HFF-Myc (cell line): ENCODE measurements at places on chromosomes 7 and 10.

- DNase-seq = no peak
Observed at GRCh38 chr10:108736111-108736510, 1187.2 kb downstream of the XPNPEP1 start.

- no peak for DNase-seq
Observed at GRCh38 chr7:100157334-100158228, 942 bp downstream of the TRAPPC14 start.

- DNase-seq = no peak
Observed at GRCh38 chr7:138538518-138538917, 78.5 kb downstream of the TRIM24 start.

GRCh38 chr7:158280448-158281144 lies 307.0 kb downstream of the PTPRN2 start:
- DNase-seq = no peak

- DNase-seq = no peak
Observed at GRCh38 chr10:30674796-30675195, 45.2 kb upstream of the LYZL2 start.

GRCh38 chr10:103569896-103570295 lies 76.4 kb downstream of the NEURL1 start:
- no peak for DNase-seq

DNA sequence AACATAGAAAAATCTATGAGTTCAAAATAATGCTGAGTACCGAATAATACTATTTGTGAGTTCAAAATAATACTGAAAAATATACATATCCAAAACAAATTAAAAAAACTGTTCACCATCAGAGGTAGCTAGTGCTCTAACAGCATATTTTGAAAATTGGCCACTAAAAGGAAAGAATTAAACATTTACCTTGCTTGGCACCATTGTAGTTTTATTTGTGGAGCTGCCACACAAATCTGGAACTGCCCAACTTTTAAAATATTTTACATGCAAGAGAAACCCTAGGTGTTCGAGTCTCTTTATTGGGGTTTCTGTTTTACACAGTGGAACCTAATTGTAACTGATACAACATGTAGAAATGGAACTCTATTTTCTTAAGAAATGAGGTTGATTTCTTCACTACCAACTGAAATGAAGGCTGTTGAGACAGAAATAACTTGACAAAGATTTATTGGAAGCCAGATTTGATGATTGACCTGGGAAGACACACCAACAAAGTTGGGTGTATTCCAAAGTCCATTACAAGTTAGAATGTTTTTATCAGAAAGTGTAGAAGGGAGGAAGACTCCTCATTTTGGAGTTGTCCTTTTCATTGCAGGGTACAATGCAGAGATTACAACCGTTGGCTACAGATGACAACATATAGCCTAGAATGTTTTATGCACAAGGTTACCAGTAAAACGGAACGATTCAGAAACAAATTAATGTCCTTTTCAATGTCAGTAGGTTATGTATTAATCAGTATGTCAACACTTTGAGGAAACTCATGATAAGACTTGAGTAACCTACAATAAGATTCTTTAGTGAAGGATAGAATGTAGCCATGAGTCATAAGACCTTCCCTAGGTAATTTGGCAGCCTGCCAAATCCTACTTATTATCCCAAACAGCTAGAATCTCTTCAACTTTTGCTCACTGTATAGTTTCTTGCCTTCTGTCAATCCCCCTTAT lies 73.8 kb upstream of the PAPSS2 start:
- DNase-seq = no peak

DNA sequence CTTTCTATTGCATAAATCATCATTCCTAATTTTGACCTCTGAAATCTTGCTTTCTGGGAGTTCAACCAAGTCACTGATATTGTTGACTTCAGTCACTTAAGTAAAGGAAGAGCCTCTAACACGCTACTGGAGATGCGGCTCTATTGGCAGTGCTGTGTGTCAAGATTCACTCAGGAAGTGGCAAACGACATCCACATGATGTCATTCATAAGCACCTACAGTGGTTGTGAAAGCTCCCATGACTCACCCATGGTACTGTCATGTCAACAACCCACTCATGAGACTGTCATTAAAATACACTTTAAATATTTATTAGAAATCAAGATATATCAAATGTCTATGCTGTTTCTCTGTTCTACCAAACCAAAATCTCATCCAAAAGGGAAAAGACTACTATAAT lies 52.5 kb upstream of the LHFPL3 start:
- DNase-seq = no peak

DNA sequence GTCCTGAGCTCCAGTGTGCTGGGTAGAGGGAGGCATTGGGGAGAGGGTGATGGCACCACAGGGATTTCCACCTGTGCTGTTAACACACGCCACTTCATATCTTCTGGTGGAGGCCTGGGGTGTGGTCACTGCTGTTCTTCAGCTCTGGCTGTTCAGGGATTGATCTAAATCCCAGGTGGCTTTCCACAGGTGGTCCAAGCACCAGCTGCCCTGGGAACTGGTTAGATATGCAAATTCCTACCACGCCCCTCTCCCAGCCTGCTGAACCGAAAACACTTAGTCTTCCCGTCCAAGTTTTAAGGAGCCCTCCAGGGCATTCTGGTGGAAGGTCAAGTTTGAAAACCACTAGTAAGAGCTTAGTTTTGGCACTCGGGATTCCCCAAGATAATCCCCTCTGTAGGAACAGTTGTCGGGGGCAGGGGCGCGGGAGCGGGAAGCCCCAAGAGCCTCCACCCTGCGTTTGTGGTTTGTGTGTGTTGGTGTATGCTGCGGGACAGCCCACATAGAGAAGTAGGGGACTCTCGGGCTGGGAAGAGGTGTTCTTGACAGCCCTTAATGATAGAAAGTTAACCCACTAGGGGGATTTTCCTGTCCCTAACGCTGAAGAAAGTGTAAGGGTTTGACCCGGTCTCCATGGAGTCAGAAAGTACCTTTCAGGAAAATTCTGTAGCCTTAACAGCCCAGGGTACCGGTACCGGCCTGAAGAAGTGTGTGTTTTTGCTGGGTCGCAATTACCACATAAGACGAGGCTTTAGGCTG lies 5.1 kb downstream of the DEPP1 start:
- no peak for DNase-seq

DNA sequence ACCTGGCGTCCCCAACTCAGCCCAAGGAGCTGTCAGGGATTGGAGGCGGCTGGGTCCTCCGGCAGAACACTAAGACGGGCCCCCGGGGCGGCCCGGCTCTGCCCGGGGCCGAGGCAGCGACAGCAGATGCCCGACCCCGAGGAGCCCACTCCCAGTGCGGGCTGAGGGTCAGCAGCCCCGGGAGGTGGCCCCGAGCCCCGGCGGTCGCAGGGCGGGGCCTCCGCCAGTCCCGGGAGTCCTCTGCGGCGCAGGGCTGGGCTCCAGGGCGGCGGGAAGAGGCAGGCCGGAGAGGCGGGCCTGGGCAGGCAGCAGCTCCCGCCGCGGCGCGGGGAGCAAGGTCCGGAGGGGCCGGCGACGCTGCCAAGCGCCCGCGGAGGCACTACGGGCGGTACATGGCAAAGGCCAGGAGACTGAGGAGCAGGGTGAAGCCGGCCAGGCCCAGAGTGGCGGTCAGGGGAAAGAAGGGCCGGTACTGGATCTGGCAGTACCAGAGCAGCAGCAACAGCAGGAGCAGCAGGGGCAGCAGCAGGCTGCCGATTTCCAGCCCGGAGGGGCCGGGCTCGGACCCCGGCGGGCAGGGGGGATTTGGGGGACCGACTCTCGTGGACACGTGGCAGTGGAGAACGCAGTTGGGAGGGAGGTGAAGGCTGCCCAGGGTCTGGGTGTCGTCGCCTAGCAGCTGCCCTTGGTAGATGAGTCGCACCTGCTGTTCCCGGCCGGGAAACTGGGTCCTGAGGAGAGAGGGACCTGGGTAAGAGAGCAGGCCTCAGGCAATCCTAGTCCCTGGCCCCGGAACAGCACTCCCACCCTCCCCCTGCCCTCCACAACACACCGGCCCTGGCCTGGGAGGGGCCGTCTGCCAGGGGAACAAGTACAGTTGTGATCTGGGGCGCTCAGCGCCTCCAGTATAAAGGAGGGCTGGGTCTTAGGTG lies 827 bp upstream of the FASTK start:
- DNase-seq = no peak

- DNase-seq = no peak
Observed at GRCh38 chr10:86167121-86167761, 199.4 kb downstream of the GRID1 start.

- no peak for DNase-seq
Observed at GRCh38 chr7:100003711-100004661, 11.4 kb upstream of the ZKSCAN1 start.

- no peak for DNase-seq
Observed at GRCh38 chr7:28623105-28623730, 210.9 kb downstream of the CREB5 start.

- DNase-seq = no peak
Observed at GRCh38 chr7:72754312-72754711, 73.7 kb downstream of the TYW1B start.

- no peak for DNase-seq
Observed at GRCh38 chr10:42630537-42631134, 7.7 kb downstream of the ZNF33B start.

DNA sequence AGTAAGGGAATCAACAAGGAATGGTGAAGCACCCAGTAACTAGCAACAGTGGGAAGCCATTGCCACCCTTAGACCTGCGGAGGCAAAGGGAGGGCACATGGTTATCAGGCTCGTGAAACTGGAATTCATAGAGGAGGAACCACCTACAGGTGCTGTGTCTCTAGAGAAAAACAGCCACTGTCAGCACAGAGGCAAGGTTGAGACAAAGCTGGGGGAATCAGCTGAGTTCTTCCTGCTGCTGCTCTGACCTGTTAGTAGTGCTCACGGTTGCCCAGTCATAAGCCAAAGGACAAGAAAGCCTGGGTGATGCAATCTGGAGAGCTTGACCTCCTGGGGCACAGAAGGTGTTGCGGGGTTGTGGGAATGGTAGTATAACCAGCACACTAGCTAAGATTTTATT lies 110.1 kb downstream of the TPST1 start:
- DNase-seq = no peak

GRCh38 chr7:136845899-136846465 lies 22.5 kb upstream of the CHRM2 start:
- DNase-seq = no peak

GRCh38 chr10:78947733-78948132 lies 121.0 kb upstream of the ZMIZ1 start:
- DNase-seq = no peak

GRCh38 chr10:23918090-23918723 lies 290.7 kb upstream of the KIAA1217 start:
- DNase-seq = no peak

DNA sequence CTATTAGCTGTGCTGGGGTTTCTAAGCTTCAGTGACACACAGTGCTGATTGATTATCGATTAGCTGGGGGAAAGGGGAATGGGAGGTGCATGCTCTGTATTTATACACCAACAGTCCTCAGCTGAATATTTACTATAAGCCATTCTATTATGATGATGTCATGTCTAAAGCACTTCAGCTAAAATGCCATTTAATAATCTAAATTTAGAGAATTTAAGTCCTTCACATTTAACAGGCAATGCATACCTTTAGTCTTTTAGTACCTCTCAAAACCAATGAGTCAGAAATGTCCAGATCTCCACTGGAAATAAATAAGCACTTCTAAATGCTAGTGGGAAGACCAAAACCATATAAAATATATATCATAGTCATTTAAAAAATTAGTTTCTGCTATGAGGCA lies 24.6 kb downstream of the RPP38 start:
- DNase-seq = no peak

GRCh38 chr7:6234384-6234783 lies 38.0 kb downstream of the CYTH3 start:
- no peak for DNase-seq

- DNase-seq = peak; percentile 42
Observed at GRCh38 chr10:71212318-71213126, at the start of gene UNC5B. TSS of gene UNC5B (plus strand) at chr10:71212570. CDS start at chr10:71212986, 416 bp downstream.

DNA sequence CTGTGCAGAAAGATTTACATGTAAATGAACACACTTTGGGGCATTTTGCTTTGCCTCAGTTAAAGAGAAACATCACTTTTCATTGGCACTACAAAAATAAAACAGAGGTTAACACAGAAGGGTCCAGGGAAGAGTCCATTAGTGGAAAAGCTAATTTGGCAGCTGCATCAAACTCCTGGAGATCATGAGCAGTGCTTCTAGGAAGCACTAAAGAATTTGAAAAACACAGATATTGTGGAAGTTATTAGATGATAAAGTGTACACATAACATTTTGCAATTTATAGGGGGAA lies 161.2 kb downstream of the LRRTM3 start:
- no peak for DNase-seq

- DNase-seq = no peak
Observed at GRCh38 chr7:52302765-52303520, 732.5 kb upstream of the POM121L12 start.

DNA sequence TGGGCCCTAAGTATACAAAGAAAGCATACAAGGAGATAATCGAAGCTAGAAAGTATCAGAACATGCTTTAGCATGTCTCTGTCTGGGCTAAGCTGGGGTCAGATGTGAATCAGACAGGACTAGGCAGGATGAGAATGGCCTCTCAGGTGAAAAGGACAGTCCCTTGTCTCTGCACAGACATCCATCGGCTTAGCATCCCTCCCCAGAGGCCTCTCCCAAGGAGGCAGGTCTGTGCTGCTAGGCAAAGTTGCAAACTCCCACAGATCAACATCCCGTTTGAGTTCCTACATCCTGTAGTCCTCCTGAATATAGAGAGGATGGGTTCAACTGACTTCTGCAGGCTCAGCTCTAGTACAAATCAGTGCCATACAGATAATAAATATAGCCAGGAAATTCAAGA lies 24.5 kb downstream of the CHST15 start:
- DNase-seq = no peak

DNA sequence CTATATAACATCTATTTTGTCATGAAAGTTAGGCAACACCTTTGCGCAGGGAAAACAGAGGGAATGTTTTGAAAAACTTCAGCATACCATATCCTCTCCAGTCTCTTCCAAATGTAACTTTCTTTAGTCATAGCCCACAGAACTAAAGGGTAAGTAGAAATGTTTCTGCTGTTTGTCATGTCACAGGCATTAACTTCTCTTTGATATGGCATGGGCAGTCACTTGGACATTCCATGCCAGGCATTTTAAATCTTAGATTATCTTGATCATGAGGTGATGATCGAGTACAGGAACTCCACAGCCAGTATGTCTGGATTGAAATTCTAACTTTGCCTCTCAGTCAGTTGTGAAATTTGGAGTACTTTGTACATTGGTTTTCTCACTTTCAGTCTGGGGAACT lies 27.5 kb upstream of the ETV1 start:
- DNase-seq = no peak

DNA sequence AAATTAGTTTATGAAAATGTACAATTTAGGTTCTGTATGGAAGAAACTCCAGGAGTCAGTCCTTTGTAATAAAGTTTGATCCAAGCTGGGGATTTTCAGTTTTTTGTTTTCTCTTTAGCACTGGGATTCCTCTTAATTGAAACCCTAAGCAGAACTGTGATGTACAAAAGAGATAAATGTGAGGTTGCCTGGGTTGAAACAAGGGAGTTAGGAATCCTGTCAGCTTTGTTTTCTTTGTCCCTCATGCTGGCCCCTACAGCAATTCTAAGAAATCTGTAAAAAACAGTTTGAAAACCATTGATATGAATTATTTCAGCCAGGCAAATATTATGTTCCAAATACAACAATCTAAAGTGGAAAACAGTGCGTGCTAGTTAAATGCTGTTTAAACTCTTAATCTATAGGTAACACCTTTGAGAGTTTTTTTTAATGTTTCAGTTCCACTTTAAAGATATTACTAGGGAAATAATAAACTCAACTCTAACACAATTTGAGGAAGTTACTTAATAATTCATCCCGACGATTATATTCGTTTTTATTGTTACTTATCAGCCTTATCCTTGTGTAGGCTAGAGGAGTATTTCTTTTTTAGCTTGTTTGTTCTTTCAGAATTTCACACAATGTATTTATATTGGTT lies 65.3 kb downstream of the SGCE start:
- no peak for DNase-seq

- no peak for DNase-seq
Observed at GRCh38 chr7:92747041-92747835, 89.1 kb downstream of the CDK6 start.
